Lung (tissue), 17 donors: ENCODE measurements at places on chromosomes 6 and 20. TPM values are rescaled to one million over a fixed set of nuclear protein-coding genes. Genes with fewer than 3 reads are reported as not detected.

Gene DEFB124
- total RNA-seq, result not detected

Gene PHACTR3
- 12.0 TPM for total RNA-seq

Gene KHDC1L
- total RNA-seq, result not detected

Gene MRPL18
- 42.9 TPM for total RNA-seq

Gene TOX2
- 25.5 TPM for total RNA-seq

Gene POM121L2
- total RNA-seq, result not detected

Gene DNAAF9
- total RNA-seq, result 17.1 TPM

Gene RIPOR3
- 4.3 TPM for total RNA-seq
